ENCODE measurements at places on chromosomes 3 and 15. TPM values are rescaled to one million over a fixed set of nuclear protein-coding genes. Genes with fewer than 3 reads are reported as not detected.

Gene SCAANT1
- total RNA-seq = not detected

Gene ROPN1
- not detected for total RNA-seq

DNA sequence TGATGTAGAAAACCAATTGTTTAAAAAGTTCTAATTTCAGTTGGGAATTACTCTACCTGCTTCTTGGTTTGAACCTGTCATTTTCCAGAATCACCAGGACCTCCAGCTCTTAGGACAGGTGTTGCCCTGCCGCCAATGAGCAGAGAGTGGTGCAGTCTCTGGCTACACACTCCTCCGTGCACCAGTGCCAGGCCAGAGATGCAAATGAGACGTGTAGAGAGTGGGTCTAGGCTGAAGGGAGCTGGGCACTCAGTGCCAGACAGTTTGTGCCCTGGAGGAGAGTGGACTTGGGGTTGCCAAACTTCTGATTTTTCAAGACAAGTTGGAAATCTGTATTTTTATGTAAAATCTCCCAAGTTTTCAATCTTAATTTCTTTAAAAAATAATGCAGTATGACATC, 566.2 kb downstream of the MAGI1 start:
- no peak for DNase-seq

Gene DUOX2
- total RNA-seq = 1.5 TPM

GRCh38 chr3:47780741-47781684, 680 bp downstream of the SMARCC1 start:
- peak; percentile 84 for DNase-seq

- DNase-seq = no peak
These were observed 227.9 kb downstream of the PYDC2 start for GRCh38 chr3:191688756-191689433.

GRCh38 chr3:61595288-61595687, 33.9 kb downstream of the PTPRG start:
- DNase-seq = no peak

DNA sequence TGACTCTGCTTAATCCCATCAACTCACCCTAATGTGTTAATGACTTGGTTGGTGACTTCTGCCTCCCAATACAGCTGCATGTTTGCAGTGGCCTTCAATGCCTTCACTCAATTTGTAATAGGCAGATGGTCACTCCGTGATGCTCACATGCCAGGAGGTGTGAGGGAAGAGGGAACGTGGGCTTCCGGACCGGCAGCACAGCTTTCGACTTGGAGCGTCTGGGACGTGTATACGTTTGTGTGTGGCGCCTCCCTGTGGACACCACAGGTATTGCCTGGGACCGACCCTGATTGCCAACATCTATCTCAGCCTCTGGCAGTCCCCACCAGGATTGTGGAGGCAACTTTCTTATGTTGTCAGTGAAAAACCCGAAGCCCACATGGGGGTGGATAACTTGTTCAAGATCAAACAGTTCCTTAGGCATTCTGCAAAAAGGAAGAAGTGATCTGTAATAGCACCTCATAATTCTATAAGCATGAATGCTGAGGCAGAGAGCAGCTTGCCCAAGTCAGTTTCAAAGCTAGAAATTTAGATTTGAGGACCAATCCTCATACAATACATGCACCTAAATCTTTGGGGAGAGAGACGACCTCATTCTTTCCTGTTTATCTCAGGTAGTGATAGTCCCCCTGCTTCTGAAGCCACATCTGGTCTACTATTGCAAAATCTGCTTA, 16.9 kb downstream of the MRPL46 start:
- peak; percentile 70 for DNase-seq

- no peak for DNase-seq
These were observed 82.2 kb upstream of the EPHA3 start for GRCh38 chr3:89025185-89025584.

DNA sequence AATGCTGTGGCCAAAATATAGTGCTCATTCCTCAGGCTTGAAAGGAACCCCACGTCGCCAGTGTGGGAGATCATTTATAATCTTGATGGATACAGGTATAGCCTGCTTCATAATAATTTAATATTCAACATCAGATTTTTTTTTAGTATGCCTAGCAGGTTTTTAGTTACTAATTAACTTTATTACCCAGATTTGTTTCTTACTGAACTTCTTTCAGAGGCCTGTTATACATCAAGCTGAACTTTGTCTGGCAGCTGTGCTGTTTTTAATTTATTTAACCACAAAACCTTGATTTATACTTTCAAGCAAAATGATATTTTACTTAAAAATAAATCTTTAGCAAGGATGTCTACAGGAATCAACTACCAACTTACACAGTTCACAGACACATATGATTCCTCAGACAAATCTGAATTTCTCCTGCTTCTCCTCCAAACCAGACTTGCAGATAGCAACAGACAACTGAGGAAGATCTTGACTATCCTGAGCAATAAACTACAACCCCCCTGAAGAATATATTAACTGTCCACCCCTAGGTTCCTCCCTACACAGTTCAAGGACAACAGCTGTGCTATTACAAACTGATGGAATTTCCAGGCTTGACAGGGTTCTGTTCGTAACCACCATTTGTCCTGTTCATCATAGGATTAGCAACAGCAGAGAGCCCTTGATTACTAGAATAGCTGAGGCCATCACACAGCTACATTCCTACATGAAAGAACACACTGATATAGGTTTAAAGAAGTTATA, 610 bp downstream of the MAP4 start:
- no peak for DNase-seq

Gene NTRK3
- total RNA-seq = 28.4 TPM

DNA sequence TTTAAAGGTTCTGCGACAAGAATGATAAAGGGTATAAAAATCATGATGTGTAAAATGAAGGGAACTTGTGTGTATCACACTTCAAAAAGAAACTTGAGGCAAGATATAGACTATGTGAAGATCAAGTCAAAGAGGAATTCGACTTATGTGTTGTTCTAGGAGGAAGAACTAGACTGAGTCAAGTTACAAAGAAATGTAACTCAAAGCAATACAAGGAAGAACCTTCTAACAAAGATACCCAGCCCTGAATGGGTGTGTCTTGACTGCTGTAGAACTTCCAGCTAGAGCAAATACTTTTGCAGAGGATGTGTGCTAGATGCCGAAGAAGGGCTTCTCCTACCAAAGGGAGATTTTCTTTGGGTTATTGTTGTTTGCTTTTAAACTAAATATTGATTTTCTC, 2.4 kb downstream of the SLC49A4 start:
- no peak for DNase-seq

Data from sciatic nerve (tissue), 2 donors.